Activated CD4-positive, alpha-beta T cell treated with anti-CD3 and anti-CD28 coated beads, Interleukin-2, amount 50 U/mL, for 1 hour (primary cell): ENCODE measurements at places on chromosomes 12 and 14.

GRCh38 chr14:50233951-50234250, 2.5 kb upstream of the SOS2 start:
- no peak for DNase-seq

DNA sequence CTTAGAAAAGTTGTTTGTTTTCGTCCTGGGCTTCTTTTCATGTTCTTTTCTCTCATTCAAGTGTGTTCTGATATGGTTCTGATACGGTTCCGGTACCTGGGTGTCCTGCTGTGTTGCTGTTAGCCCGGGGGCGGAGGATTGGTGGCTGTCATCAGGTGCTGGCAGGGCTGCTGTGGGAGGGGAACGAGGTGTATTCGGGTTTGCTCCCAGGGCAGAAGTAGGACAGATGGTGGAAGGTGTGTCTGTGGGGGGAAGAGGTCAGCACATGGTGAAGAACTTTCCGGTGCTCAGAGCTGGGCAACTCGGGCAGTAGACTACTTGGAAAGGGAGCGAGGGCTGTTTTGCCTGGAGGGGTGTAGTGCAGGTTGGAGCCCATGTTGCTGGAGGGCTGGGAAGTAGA, 70.2 kb downstream of the SLC25A47 start:
- no peak for DNase-seq

GRCh38 chr12:5429741-5430557, 2.0 kb upstream of the NTF3 start:
- DNase-seq: no peak

DNA sequence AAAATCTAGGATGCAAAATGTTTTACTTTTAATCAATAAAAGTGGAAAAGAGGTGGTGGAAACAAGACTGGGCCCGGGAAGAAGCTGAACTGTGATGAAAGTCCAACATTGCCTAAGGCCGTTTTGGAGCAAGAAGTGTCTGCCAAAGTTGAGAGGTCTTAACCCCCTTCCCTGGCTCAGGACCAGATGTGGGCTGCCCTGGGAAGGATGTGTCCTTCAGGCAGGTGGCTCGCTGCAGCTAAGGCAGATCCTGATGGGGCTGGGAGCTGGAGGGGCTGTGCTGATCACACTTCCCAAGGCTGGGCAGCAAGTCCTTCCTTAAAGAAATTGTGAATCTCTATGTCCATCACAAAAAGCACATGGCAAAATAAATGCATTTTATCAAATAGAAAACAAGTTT, 581.6 kb downstream of the GALC start:
- DNase-seq: no peak

DNA sequence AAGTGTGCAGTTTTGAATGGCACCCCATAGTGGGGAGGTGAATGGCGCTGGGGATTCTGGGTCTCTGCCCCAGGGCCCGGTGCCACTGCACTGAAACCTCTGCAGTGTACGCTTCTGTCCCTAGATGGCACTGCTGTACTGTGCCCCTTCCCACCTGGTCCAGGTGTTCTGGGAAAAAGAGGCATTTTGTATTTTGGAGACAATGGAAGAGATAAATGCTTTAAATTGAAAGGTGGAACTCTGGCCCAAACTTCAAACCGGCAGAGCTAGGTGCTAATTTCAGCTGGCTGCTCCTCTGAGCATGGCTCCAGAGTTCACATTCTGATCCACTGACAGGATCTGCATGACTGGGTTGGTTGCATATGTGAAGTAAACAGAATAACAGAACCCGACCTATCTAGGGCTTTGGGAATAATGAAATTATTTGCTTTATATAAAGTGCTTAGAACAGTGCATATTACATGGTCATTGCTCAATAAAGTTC, 52.2 kb downstream of the KRT80 start:
- DNase-seq: peak; percentile 46
